Spinal cord (tissue), 10 donors: ENCODE measurements at places on chromosomes 5 and 9. TPM values are rescaled to one million over a fixed set of nuclear protein-coding genes. Genes with fewer than 3 reads are reported as not detected.

RANBP3L gene
- 12.2 TPM for polyA plus RNA-seq

LAMC3 gene
- 17.3 TPM for polyA plus RNA-seq

LCN2 gene
- 0.29 TPM for polyA plus RNA-seq

FAM200C gene
- polyA plus RNA-seq, result 13.9 TPM

SLCO4C1 gene
- polyA plus RNA-seq, result 0.38 TPM
